Urothelium cell line (cell line): ENCODE measurements at places on chromosomes 5 and 9.

DNA sequence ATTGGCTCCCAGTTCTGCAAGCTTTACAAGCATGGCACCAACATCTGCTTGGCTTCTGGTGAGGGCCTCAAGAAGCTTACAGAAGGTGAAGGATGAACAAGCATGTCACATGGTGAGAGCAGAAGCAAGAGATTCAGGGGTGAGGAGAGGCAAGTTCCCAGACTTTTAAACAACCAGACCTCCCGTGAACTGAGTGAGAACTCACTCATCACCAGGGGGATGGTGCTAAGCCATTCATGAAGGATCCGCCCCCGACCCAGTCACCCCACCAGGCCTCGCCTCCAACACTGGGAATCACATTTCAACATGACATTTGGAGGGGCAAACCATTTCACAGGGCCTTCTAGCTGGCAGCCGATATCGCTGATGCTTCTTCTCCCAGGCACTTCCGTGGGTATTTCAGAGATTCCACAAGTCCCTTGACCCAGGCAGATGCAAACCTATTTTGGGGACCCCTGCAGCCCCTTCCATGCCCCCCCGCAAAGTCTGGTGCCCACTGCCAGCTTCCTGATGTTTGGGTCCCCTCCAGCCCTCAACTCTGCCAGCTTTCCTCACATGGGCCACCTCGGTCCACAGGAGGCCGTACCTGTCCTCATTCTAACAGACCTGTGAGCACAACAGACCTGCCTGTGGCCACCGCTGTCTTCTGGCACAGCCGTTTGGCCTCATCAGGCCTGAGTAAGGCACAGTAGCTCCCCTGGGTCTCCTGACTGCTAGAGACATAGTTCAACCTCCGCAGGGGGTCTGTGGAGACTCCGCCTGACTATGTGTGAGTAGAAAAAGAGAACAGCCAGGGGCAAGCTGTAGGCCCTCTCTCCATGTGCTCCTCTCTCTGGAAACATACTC is 60.7 kb upstream of the ANGPTL2 start:
- no peak for DNase-seq

- no peak for DNase-seq
Observed at GRCh38 chr5:132753135-132753987, 6.1 kb downstream of the CCNI2 start.

DNA sequence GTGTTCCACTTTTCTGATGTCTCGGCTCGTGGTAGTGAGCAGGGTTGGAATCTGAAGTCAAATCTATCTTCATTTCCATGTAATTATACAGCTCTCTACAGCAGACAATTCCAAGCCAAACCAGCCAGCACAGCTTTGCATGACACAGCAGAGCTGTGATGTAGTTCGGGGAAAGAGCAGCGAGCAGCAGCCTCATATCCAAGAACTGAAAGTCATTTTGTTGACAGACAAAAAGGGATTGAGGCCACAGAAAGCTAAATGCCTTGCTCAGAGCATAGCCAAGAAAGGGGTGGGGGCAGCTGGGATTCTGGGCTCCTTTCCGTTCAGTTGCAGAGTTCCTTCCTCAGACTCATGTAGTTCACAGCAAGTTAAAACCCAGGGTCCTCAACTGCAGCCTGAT is 32.1 kb downstream of the LCP2 start:
- no peak for DNase-seq

- DNase-seq, result no peak
Observed at GRCh38 chr5:146409054-146409671, 38.0 kb upstream of the TCERG1 start.

- DNase-seq, result no peak
Observed at GRCh38 chr9:37430841-37431597, 8.5 kb downstream of the GRHPR start.

GRCh38 chr5:174829511-174829864 is 105.1 kb downstream of the MSX2 start:
- DNase-seq, result peak; percentile 12

DNA sequence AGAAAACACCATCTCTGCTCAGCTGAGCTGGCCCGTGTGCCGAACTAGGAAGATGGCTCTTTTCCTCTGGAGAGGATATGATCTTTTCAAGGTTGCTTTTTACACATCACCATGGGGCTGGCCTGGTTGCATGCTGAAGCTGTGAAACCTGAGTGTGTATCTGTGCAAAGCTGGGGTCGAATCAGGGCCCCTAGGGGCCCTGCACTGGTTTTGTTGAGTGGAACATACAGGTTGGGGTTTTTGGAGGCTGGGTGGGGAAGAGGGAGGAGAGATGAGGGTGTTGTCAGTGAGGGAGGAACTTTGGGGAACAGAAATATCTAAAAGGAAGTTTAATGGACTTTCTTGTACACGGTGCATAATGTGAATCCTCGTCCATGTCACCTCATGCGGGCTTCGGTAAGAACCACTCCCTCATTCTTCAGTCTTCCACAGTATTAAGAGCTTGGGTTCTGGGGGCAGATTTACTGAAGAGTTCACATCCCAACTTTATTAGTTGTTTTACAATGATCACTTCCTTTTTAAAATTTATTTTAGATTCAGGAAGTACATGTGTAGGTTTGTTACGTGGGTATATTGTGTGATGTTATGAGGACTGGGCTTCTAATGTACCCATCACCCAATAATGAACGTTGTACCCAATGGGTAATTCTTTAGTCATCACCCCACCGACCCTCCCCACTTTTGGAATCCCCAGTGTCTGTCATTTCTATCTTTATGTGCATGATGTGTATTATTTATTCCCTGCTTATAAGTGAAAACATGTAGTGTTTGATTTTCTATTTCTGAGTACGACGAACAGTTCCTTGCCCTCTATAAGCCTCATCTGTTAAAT is 238.2 kb downstream of the NR3C1 start:
- no peak for DNase-seq

DNA sequence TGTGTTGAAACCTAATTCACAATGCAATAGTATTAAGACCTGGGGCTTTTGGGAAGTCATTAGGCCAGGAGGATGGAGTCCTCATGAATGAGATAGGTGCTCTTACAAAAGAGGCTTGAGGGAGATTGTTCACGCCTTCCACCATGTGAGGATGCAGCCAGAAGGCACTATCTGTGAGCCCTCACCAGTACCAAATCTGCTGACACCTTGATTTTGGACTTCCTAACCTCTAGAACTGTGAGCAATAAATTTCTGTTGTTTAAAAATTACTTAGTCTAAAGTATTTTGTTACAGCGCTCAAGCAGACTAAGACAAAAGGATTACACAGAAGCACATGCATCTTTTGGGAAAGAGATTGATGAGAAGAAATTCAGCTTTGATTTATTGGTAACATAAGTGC is 232.9 kb upstream of the NR4A3 start:
- DNase-seq, result no peak

DNA sequence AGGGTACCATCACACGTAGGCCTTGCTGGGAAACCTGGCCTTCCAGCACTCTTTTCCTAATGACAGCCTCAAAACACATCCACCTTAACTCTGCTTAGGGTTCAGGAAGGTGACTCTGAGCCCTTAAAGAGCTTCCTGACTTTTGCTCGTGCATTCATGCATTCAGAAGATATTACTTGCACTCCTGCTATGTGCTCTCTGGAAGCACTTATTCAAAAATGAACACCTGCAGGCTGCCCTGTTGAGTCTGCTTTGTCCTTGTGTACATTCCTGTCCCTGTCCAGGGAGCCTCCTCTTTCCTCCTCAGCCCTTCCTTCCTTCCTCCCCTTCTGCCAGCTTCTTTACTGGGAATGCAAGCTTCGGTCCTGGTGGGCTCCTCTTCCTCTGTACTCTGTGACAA is 61.5 kb downstream of the SPRY4 start:
- no peak for DNase-seq

DNA sequence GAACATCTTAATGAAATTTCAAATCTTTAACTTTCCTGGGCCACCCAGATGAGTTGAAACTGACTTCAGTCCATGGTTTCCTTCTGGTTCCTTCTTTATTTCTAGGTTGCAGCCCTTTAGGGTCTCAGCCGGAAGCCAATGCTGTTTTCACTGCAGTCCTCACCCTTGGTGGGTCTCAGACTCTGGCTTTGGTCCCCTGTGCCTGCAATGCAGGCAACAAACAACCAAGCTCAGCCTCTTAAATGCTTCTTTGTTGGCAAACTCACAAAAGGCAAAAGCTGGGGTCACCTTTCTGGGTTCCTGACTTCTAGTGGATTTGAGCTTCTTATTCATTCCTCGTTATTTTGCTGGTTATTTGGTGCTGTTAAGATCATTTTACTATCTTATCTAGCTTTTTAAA is 19.3 kb upstream of the APC start:
- no peak for DNase-seq

DNA sequence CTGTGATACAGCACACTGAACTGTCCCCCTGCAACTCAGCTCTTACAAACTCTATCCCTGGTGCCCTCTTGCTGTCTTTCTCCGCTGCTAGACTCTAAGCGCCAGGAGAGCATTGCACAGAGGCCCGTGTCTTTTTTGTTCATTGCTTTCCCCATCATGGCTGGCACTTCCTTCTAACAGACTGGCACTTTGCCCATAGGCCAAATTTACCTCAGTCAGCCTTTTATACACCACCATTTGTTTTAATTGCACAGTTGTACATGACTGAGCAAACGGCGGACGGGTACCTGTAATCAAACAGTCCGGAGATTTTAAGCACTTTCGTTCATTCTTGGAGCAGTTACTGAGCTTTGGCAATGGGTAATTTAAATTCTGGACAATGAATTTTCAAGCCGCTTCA is 102.2 kb upstream of the CLINT1 start:
- DNase-seq, result no peak

- no peak for DNase-seq
Observed at GRCh38 chr5:96143450-96143849, 181.8 kb upstream of the ELL2 start.

DNA sequence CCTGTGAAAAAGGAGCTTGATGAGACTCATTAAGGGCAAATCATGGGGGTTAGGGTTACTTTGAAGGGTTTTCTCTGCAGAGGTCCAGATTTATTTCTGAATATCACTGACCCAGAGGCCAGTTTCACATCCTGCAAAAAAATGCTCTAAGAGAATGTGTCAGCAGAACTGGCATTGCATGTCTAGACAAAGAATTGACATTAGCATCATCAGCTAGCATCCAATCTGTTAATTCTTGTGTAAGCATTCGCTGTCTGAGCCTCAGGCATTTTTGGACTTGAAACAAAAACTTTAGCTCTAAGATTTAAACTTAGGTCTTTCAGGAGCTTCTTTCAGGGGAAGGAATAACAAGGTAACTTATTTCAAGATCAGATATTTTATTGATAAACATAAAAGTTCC is 187.9 kb upstream of the ELL2 start:
- no peak for DNase-seq

DNA sequence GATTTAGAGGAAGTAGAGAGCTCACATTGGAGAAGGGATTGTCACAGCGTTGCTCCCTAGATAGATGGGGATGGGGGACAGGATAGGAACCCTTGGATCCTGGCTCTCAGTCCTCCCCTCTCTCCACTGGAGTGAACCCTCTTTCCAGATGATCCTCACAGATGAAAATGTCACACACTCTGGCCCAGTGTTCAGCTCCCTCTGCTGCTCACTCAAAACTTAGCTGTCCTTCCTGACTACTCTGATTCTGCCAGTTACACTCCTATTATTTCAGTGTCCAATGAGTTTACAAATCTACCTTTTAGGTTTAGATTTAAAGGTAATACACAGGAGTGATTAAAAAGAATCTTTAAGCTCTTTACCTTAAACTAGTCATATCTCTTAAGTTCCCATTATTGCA is 5.8 kb upstream of the SPINK7 start:
- DNase-seq, result no peak

- peak; percentile 31 for DNase-seq
Observed at GRCh38 chr5:178551059-178551458, 39.1 kb downstream of the COL23A1 start.

DNA sequence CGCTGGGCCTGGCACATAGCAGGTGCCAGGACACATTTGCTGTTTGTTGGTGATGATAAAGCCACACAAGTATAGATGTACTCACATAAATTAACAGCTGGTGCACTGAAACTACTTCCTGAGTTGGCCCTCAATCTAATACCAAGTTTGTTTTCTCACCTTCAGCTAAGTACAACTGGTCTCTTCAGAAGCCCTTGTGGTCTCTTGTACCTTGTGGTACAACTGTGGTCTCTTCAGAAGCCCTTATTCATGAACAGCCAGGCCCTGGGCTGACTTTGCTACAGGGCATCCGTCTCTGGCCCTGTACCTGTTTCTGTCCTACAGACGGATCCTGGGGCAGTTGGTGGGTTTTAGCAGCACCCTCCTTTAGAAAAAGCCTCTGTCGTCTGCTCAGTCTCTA is 81.5 kb downstream of the DAB2IP start:
- DNase-seq, result no peak

DNA sequence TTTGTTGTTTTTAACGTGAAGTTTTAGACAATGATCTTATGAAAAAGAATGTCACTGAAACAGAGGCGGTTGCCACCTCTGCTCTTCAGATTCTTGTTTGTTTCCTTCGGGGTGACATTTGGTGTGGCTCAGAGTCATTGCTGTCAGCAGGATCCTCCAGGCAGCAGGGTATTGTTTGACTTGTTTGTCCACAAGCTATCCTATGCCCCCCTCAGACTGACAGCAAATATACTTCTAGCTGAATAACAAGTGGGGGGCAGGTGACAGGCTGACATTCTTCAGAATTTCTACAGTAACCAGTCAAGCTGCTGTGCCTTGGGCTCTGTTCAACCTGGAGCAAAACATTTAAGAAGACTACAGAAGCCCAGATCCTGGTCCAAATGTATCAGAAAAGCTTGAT is 383.3 kb downstream of the YTHDC2 start:
- no peak for DNase-seq

- DNase-seq, result peak; percentile 36
Observed at GRCh38 chr5:66498791-66499207, 97.4 kb upstream of the MAST4 start.

DNA sequence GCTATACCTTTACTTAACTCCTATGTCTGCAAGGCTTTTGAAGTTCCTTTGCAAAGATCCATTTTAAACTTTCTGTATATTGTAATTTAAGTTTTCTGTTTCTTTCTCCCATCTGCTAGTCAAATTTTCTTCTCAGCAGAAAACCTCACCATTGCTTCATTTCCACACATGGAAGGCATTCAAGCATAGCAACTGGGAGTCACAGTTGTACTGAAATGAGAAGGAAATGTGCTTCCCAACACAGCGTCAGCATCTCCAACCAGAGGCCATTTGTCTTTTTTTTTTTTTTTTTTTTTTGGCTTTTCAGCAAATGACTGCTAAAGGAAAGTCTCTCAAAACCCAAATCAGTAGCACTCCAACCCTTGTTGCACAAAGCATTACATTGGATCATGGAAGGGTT is 92.5 kb downstream of the RAB3C start:
- no peak for DNase-seq

DNA sequence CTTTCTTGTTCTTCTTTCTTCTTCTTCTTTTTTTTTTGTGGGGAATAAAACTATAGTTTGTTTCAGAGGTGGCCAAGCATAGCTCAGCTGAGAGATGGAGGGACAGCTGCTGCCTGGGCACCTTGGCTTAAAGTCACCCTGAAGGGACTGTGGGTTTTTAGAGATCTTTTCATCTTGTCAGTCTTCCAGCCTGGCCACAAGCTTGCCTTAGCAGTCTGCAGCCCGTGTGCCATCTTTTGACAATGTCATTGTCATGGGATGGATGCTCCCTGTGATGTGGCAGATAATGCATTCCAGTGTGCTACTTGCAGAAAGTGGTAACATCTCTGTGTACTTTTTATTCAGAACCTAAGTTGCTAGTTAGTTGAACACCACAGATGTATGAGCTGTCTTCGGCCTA is 280.8 kb downstream of the FANCC start:
- no peak for DNase-seq

GRCh38 chr5:169745441-169746146 is 108.5 kb downstream of the DOCK2 start:
- no peak for DNase-seq
